ENCODE measurements at places on chromosomes 3 and 15.

GRCh38 chr15:31254431-31255175 lies 72.0 kb upstream of the KLF13 start:
- peak; percentile 29 for DNase-seq

DNA sequence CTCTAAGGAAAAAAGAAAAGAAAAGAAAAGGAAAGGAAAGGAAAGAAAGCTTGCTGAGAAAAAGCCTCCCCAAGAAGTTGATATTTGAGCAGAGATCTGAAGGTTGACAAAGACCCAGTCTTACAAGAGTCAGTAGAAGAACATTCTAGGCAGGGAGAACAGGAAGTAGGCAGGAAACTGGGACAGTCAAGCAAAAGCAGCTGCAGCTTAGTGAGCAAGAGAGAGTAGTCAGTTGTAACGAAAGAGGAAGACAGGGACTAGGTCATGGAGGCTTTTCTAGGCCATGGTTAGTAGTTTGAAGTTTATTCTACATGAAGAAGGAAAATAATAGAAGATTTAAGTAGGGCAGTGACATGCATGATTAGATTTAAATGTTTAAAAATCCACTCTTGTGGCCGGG lies 31.8 kb upstream of the KLHL6 start:
- DNase-seq: no peak

GRCh38 chr3:100400419-100400779 lies 490 bp downstream of the TOMM70 start:
- DNase-seq: no peak

DNA sequence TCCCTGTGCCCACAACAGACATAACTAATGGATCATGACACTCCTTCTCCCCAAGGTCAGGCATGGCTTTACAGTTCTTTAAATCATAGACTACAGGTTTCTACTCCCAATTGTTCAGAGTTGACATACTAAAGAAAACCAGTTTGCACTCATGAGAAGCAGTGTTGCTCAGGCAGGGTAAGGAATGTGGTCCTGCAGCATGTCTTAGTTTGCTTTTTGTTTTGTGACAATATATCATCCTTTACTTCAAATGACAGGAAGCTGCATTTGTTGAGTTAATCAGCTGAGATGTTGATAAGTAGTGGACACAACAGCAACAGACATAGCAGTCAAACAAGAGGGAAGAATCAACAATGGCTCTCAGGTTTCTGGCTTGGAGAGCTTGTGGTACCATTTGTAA lies 267.5 kb downstream of the SLCO3A1 start:
- DNase-seq: no peak

DNA sequence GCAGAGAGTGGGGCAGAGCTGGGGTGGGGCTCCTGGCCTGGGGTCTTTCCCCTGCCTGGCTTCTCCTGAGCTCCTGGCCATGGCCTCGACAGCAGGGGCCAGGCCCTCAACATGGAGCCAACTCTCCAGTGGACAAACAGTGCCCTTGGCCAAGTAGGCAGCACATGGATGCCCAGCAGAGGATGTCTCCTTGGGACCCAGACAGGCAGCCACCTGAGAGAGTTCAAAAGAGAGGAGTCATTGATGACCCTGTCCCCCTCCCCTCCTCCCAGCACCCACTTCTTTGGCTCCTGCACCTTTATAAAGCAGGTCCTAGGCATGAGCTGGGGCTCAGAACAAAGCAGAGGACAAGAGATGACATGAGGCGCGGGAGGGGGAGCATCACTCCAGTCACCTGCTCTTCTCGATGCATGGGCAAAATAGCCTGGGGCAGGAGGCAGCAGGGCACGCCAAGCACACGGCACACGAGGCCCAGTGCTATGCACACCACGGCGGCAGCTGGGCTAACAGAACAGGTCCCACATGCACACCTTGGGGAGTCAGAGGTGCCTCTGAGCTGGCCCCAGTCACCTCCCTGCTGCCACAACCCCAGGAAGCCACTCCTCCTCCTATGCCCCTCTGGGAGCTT lies 27.4 kb downstream of the SHISA5 start:
- no peak for DNase-seq

DNA sequence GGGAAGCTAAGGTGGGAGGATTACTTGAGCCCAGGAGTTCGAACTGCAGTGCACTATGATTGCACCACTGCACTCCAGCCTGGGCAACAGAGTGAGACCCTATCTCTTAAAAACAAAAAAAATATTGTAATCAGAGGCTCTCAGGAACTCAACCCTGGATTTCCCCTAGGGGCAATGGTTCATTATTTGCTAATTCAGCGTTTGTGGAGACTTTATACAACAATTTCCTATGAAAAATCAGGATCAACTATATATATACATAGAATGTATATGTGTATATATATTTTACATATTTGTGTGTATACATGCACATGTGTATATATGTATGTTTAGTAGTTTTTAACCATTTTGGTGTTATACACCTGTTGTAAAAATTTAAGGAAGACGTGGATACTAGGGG lies 463.1 kb downstream of the FHIT start:
- DNase-seq: no peak

DNA sequence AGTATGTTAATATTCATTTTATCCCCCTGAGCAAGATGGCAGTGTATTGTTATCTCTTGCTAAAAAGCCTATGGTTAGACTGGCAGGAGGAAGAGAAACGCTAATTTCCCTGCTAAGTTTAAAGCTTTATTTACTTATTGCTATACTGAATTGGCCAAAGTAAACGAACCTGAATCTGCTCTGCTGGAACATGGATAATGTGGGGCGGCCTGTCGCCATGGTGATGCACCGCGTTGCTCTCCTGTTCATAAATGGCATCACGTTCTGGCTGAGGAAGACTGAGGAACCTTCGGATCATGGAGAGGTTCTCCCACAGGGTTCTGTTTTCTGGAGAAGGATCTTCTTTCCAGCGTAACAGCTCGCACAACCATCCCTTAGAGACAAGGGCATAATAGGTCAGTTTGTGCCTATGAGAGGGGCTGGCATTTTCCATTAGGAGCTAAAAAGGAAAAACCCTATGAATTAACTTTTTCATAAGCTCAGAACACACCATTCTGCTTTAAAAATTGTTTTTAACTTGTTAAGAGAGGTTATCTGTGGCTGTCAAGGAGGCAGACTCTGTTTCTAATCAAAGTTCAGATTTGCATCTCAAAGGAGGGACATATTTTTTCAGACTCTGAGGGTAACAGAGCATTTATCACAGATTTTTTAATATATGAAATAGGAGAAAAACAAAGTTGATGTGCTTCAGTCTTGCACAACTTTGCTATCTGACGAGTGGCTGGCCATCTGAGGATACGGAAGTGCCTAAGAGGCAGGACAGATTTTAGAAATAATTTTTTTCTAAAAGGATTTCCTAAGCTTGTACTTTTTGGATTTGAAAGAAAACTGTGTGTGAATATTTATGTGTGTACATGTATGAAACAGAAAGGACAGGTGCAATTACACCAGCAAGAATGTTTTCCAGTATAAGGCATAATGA lies 73.1 kb downstream of the SATB1 start:
- DNase-seq: no peak
